ENCODE measurements at places on chromosomes 7 and 10.

DNA sequence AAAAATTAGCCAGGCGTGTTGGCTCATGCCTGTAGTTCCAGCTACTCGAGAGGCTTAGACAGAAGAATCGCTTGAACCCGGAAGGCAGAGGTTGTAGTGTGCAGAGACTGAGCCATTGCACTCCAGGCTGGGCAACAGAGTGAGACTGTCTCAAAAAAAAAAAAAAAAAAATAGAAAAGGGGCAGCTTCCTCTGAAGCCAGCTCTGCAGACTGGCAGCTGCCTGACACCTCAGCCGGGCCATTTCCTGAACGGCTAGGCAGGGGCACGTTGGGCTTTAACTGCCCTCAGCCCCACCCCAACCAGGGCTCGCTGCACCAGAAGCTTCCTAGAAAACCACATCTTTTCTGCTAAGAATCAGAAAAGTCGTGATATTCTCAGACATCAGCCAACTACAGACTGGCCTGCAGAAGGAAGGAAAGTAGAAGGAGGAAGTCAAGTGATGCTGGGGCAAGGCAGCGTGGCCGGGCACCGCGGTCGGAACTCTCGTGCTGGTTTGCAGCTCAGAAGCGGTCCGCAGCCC, 38.0 kb downstream of the PRKAG2 start:
- peak; percentile 10 for DNase-seq

DNA sequence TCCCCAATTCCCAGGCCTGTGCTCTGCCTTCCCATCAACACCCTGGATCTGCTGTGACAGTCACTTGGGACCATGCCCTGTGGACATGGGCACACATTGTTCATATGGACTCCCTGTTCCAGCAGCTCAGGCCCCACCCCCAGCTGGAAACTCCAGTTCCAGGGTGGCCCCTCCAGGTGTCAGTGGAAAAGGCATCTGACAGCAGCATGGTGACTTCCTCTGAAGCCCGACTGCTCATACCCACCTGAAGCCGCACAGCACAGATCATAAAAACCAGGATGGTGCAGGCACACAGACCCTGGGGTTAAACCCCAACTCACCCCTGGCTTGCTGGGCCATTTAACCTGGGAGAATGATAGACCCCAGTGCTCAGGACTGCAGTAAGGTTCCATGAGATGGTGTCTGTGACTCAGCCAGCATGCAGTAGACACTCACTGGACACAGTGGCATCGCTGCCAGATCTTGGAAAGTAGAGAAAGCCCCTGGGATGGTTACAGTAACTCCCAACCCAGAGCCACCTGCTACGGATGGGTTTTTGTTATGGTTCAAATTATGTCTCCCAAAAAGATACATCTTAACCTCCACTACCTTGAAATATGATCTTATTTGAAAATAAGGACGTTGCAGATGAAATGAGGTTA, 72.6 kb upstream of the NANOS1 start:
- no peak for DNase-seq

GRCh38 chr10:29078919-29079318, 210.0 kb upstream of the LYZL1 start:
- DNase-seq, result no peak

- no peak for DNase-seq
Measured at GRCh38 chr7:151161757-151162156, 5.7 kb downstream of the GBX1 start.

DNA sequence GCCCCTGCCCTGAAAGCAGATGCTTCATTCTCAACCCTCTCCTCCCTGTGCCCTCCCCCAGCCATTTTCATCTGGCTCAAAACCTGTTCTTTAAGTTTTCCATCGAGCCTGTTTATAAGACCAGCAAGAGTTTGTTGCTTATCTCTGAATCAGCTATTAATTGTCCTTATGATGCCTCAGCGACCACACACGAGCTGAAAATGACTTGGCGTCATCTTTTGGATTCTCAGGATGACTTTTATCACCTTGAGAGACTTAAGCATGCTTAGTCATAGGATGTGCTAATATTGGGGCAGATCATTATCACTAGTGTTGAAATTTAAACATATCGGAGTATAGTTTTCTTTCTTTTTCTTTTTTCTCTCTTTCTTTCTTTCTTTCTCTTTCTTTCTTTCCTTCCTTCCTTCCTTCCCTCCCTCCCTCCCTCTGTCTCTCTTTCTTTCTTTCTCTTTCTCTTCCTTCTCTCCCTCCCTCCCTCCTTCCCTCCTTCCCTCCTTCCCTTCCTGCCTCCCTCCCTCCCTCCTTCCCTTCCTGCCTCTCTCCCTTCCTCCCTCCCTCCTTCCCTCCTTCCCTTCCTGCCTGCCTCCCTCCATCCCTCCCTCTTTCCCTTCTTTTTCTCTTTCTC, 184.5 kb downstream of the PHTF2 start:
- no peak for DNase-seq

- no peak for DNase-seq
Measured at GRCh38 chr7:101941481-101942383, 124.3 kb downstream of the CUX1 start.

- DNase-seq, result no peak
Measured at GRCh38 chr10:131816941-131817700, 83.7 kb upstream of the PPP2R2D start.

DNA sequence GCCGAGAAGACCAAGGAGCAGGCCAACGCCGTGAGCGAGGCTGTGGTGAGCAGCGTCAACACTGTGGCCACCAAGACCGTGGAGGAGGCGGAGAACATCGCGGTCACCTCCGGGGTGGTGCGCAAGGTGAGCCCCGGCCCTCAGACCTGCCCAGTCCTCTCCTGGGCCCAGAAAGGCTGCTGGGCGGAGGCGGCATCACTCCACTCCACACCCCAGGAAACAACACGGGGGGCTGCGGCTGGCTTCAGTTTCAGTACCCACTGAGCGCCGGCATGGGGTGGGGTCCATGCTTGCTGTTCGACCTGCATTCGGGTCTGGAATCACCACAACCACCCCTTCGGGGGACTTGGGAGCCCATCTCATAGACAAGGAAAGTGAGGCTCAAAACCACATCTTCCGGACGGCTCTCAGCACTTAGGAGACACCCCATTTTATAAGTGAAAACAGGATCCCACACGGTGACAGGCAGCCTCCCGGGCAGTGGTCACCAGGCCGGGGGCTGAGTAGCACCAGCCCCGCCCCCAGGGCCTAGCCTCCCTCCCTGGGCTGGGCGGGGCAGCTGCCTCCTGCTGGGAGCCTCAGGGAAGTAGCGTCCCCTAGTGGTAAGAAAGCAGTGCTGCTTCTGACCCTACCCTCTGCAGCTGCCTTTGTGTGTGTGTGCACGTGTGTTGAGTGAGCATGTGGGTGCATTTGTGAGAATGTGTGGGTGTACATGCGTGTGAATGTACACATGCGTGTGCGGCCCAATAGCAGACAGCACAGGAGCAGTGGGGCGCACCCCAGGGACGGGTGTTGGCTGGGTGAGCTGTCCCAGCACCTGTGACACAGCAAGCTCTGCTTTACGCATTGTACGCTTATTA, 1.8 kb downstream of the SNCG start:
- DNase-seq, result no peak

DNA sequence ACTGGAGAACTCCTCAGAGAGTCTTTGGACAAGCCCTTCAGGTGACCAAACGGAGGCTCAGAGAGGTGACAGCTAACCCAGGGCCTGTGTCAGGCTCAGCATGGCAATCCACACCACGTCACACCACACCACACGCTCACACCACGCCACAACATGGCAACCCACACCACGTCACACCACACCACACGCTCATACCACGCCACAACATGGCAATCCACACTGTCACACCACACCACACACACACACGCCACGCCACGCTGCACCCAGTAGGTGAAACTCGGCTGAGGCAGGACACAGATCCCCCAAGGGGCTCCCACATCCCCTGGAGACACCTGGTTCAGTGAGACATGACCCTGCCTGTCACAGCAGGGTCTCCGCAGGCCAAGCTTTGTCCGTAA, 107.3 kb downstream of the PDGFA start:
- no peak for DNase-seq
